ENCODE measurements at places on chromosomes 7 and 10.

GRCh38 chr10:72335394-72336258 is 19.1 kb downstream of the DNAJB12 start:
- peak; percentile 65 for DNase-seq

- DNase-seq, result peak; percentile 66
Measured at GRCh38 chr7:96084881-96085553, 236.9 kb downstream of the SLC25A13 start.

- DNase-seq, result no peak
Measured at GRCh38 chr7:63042730-63043511, 955.7 kb upstream of the ZNF722 start.

DNA sequence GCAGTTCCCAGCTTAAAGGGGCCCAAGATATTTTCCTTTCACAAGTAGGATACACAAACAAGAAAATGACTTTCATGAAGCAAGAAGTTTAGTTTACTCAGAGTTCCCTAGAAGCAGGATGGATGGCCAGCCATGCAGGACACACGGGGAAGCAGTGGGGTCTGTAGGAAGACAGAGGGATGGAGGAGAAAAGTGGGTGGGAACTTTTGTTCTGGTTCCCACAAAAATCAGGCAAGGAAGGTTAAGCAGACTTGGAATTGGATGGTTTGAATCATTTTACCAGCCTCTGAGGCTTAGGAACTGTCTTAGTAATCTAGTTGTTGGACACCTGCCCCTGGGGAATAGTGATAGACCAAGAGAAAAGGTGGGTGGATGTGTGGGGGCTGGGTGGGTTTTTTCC is 263.3 kb upstream of the VSTM2A start:
- DNase-seq, result no peak

GRCh38 chr7:73718438-73718881 is 1.0 kb downstream of the STX1A start:
- no peak for DNase-seq

GRCh38 chr10:11798845-11799735 is 24.1 kb upstream of the PROSER2 start:
- DNase-seq, result no peak

GRCh38 chr7:116212869-116213268 is 2.5 kb downstream of the TES start:
- DNase-seq, result peak; percentile 63

- DNase-seq, result no peak
Measured at GRCh38 chr10:132384618-132385388, 12.2 kb upstream of the PWWP2B start.

GRCh38 chr7:139641337-139641992 is 118.0 kb downstream of the CLEC2L start:
- DNase-seq, result no peak

DNA sequence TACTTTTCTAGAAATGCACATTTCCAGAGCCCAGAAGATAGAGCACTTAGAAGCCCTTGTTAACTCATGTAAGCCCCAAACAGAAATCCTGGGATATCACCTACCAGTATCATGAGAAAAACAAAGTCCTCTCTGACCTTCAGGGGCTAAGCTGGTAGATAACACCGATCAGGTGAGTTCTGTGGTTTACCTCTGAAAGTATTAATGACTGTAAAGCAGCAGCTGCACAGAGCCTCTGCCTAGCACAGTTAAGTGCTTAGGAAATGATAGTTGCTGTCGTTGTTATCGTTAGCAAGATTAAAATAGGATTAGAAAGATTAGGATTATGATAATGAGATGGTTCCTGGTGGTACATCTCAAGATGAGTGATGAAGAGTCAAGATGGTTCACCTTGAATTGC is 64.9 kb downstream of the PLXNA4 start:
- no peak for DNase-seq

- DNase-seq, result no peak
Measured at GRCh38 chr7:29207162-29207801, 12.7 kb downstream of the CHN2 start.

- no peak for DNase-seq
Measured at GRCh38 chr7:124171068-124171467, 138.2 kb upstream of the TMEM229A start.

DNA sequence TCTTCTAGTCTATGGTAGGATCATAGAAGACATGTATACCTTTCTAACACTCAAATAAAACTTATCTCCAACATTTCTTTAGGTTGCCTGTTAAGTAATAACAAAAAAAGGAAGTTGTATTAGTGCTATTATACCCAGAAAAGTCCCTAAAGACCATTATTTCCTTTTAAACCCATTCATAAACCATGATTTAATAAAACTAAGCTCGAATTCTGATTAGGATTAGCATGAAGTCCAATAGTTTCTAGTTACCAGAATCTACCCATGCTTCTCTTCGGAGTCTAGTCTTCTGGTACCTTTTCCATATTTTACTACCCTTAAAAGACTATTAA is 62.7 kb downstream of the USP6NL start:
- DNase-seq, result no peak

GRCh38 chr7:118006979-118007378 is 133.7 kb upstream of the CTTNBP2 start:
- no peak for DNase-seq

- no peak for DNase-seq
Measured at GRCh38 chr7:36315309-36315944, 74.2 kb upstream of the ANLN start.

GRCh38 chr10:117539903-117540639 is 2.5 kb upstream of the EMX2 start:
- no peak for DNase-seq

DNA sequence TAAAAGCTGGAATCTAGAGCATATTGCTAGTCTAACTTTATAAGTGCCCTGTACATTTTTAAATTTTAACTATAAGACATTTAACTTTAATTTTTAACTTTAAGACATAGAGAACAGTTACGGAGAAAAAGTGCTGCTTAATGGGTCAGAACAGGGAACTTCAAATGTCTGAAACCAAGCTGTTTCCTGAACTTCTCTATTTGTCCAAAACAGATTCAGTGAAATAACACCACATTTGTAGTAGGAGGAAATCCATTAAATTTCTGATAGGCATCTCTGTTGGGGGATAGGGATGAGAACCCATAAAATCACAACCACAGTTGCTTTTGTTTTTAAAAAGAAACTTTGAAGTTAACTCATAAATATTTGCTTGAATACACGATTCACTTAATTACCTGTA is 170.8 kb upstream of the ANK3 start:
- no peak for DNase-seq

DNA sequence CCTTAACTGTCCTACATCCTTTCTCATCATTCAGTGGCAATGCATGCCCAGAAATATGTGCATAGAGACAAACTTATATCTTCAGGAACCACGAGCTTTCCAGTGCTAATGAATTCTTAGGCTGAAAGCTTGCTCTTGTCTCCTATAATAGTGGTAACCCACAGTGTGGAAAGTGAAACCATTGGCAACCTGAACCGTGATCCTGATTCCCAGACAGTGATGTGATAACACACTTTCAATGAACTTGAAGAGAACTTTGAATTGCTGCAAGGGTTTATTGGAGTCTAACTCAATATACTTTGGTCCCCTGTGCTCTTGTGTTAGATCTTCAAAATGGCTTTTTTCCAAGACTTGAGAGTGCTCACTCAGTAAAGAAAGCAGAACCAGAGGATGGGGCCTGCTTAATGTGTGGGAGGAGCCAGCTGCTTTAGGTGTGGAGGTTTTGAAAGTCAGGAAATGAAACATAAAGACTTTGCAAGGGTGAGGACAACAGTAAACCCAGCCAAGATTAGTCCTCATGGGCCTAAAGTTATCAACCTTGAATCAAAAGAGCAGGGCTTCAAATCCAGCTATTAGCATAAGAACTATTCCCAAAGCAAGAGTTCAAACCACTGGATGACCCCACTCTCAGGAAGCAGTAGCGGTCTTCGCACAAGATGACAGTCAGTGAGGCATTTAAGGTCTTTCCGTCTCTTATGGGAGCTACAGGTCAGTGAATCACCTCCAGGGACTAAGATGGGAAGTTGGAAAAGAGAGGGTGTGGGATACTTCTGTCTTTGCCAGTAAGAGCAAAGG is 332.4 kb upstream of the NRP1 start:
- peak; percentile 16 for DNase-seq

DNA sequence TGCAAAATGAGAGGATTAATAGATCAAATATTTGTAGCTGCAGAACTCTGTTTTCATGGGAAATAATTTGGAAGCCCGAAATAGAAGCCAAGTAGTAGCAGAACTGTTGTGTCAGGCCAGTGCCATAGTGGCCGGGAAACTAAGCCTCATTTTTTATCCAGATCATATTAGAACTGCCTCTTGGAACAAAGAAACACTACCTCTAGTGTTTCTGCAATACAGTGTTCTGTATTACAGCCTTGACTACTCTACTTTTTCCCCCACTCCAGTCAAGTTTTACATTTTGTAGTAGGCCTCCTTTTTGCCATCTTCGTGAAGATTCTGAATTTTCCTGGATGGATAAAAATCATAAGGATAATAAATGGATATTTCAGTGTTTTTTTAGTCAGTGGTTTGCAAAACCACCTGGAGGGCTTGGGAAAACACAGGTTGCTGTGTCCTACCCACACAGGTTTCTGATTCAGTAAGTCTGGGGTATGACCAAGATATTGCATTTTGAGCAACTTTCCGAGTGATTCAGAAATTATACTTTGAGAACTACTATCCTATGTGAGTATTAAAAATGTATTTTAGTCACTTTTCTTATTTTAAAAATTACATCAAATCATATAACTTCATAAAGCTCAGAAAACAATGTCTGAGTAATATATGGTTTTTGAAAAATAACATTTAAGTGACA is 326.2 kb upstream of the KAT6B start:
- no peak for DNase-seq

DNA sequence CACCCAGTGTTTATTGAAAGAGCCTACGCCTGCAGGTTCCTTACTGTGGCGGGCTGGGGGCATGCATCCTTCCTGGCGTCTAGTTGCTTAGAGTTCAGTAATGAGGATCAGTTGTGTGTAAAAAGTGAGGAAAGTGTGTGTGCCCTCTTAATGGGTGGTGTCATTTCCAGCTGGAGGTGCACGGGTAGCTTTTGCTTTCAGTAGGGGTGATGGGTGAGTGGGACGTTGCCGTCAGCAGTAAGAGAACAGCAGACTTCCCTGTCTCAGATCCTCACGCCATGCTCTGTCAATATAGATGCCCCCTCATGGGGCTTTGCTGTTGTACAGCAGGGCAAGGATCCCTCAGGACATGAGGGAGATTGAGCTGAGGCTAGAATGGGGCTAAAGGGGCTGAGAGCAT is 352.6 kb upstream of the GALNT17 start:
- no peak for DNase-seq

DNA sequence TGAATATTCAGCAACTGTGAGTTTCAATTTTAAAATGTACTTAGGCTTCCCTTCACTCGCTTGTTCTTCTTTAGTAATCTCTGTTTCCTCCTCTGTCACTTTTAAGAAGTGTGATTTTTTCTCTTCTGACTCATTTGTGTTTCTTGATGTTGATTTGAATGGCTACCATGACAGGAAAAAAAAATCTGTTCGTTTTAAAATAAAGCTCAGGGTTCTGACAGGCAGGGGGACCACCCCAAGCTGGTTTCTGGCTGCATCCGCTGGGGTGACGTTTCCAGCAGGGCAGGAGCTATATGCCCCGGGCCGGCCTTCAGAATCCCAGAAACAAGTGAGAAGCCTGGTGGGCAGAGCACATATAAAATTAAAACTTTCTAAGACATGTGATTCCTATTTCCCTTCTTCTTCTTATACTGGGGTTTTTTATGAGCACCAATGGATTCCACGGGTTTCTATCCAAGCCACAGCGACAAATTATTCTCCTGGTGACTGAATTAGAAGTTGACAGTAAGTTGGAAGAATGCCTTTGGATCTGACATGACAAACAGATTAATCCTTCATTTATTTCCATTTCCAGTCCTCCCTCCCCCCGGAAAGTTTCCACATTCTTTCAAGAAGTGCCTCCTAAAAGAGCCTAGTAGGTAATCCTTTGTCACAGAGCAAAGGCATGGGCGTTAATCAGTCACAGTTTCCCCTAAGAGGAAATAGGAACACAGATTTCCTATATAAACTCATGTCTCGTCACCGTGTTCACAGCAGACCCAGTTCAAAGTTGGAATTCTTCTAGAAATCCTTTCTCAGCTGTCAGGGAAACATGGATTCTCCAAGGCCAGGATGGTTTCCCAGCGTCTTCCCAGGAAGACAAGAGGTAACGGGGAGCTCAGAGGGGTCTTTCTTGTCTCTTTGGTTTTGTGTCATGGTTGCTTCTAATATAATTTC is 79.9 kb downstream of the PTPRE start:
- DNase-seq, result no peak

- DNase-seq, result no peak
Measured at GRCh38 chr10:12489357-12489756, 140.0 kb downstream of the CAMK1D start.

- DNase-seq, result no peak
Measured at GRCh38 chr10:98255146-98255877, 12.7 kb downstream of the LOXL4 start.

GRCh38 chr7:135209225-135209834 is 2.0 kb downstream of the WDR91 start:
- DNase-seq, result no peak

GRCh38 chr10:129120441-129120840 is 346.6 kb upstream of the MGMT start:
- no peak for DNase-seq

DNA sequence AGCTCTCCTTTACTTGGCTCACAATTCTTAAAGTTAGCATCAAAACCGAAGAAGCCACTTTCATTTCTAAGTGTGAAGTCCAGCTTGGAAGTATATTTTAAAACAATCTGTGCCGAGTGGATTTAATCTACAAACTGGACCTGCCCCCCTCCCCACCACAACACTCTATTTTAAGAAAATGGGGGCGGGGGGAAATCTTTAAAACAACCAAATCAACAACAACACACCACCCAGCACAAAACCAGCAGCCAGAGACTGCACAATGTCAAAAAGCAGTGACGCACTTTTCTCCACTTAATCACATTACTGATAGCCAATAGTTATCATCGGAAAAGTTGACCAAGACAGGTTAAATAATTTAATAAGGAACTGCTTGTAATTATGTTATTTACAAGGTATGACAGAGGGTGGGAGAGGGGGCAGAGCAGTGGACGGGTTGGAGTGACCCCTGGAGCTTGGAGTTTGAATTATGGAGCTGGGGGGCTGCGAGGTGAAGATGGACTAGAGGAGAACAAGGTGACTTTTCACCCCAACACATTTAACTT is 2.8 kb downstream of the EBF3 start:
- DNase-seq, result peak; percentile 61

GRCh38 chr7:117323305-117323850 is 520 bp upstream of the WNT2 start:
- peak; percentile 63 for DNase-seq

DNA sequence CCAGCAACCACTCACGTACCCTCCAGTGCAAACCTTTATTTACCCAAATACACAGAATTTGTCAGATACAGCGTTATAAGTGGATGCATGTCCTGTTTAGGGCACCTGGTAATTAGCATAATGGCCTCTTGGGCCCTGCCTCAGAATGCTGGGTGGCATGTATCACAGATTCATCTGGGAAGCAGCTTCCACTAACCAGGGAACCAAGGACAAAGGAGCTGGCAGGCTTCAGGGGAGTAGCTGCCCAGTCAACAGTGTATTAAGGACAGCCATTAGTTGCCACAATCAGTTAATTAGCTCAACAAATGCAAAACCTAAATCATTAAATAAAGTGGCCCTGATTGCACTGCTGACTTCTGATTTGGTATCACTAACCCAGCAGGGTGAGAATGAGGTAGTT is 105.7 kb downstream of the RAPGEF5 start:
- DNase-seq, result no peak

GRCh38 chr10:48477616-48478015 is 127.3 kb downstream of the ARHGAP22 start:
- DNase-seq, result no peak

GRCh38 chr10:80153460-80153859 is 20.9 kb downstream of the PLAC9 start:
- DNase-seq, result no peak

- peak; percentile 64 for DNase-seq
Measured at GRCh38 chr10:88041243-88042159, 178.1 kb downstream of the PTEN start.
